ENCODE measurements at places on chromosomes 6 and 20.

DNA sequence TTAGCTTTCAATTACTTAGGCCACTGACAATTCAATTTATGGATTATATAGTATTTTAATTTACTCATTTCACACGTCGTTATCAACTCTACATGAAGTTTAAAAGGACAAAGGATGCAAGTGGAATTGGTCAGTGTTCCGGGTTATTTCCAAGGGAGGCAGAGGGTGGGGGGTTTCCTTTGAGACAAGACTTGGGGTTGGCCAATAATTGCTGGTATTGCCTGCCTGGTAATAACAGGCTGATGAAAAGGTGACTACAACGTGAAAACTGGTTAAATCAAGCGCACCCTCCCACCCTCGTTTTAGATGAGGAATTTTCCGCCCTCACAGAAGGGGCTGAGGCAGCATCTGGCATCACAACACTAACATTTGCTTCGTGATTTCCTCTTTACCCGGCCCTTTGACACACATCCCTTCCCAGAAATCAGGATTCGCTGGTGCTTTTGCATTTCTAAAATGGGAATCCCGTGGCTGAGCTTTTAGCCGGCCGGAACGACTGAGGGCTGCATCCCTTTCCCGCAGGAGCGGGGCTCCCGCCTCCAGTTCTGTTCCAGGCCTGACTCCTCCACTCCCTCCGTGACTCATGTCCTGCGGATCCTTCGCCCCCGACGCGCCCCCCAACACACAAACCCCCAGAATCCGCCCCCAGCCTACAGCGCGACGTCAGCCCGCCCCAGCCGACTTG, 999 bp upstream of the PIM1 start:
- DNase-seq: no peak

GRCh38 chr6:43216200-43216599, 13.1 kb downstream of the DNPH1 start:
- DNase-seq: peak; percentile 68

- no peak for DNase-seq
These were observed 115.3 kb upstream of the TRAF3IP2 start for GRCh38 chr6:111720931-111721496.

GRCh38 chr6:209432-210103, 82.7 kb upstream of the DUSP22 start:
- no peak for DNase-seq

DNA sequence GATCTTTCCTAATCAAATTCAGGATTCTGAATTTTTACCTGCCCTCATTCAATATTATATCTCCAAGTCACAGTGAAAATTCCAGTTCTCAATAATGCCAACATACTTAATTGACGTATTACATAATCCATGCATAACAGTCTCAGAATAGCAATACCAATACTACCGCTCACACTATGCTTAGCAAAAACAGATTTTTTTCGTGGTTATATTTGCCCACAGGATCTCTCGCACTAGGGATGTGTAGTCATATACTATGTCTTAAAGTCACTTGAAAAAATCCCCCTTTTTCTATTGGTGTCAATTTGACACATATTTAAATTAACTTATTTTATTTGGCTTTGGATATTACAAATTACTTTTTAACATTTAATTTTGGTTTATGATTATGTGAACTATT, 323.1 kb upstream of the SLC35B3 start:
- DNase-seq: no peak

DNA sequence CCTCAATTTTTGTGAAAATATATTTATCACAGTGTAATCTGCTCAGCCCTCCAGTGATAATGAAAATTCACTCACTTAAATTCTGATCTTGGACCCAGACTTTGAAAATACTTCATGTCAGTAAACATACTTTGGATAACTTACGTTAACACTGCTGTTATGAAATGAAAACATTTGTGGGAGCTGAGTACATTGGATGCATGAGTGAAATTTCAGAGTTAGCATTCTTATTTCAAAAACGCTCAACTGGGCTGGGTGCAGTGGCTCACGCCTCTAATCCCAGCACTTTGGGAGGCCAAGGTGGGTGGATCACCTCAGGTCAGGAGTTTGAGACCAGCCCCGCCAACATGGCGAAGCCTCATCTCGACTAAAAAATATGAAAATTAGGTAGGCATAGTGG, 196.4 kb downstream of the UTRN start:
- no peak for DNase-seq

DNA sequence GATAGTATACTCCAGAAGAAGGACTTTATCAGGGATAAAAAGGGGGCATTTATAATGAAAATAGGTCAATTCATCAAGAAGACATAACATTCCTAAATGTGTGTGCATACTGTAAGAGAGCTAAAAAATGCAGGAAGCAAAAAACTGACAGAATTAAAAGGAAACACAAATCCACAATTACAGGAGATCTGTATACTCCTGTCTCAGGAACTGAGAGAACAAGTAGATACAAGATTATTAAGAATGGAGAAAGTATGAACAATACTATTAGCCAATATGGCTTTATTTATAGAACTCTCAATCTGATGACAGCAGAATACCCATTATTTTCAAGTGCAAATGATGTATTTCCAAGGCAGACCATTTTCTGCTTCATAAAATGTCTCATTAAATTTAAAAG, 167.7 kb upstream of the BMP5 start:
- DNase-seq: no peak

DNA sequence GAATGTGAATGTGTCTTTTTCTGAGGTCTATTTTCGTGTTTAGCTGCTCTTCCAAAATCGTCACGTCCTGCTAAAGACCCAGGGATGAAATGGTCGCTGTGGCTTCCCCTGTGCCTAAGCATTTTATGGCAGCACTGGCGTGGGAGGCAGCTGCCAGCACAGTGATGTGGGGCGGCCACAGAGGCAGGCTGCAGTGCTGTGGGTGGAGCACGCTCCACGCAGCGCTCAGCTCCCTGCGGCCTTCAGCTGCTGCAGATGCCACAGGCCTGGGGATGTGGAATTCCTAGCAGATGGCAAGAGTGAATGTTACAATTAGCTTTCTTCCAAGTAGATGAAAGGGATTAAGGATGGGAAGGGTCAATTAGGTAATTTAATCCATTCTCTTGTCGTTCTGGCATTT, 242.6 kb downstream of the SMOC2 start:
- no peak for DNase-seq

GRCh38 chr6:73798592-73798991, 102.6 kb downstream of the CD109 start:
- no peak for DNase-seq

DNA sequence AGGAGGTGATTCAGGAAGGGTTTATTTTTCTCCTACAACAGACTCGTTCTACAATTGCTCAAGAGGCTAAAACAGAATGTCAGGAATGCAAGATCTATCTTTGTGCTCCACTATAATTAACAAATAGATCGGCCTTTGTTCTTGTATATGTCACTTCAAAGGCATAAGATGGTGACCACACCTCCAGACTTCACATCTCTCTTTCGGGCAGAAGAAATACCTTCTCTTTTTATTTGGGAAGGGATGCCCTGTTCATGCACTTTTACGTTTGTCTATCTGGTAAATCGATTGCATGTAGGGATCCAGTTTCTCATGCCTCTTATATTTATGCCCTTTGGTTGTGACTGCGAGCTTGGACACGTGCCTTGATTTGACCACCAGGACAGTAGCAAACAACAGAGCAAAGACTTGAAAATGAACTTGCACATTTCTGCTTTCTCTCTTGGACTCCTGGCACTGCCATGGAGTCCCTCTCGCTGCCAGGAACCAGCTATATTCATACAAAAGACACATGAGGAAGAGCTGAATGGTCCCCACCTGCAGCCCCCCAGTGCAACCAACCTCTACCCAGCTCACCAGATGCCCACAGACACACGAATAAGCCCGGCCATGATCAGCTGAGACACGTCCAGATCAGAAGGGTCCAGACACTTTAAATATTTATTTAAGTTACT, 219.8 kb upstream of the STXBP5 start:
- DNase-seq: no peak

DNA sequence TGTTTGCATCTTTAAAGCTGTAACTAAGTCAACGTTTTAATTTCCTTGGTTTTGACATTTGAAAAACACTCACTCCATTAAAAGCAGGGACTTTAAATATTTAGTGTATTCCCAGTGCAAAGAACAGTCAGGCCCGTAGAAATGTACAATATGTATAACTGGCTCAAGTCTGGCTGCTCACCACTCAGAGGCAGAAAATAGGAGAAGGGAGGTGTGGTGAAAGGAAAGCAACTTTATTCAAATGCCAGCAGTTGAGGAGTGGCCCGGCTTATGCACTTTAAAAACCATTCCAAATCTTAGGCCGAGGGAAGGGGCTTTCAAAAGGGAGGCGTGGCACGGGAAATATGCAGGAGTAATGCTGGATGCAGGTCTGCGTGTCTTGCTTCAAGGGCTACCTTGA, 120.6 kb downstream of the TMEM200A start:
- DNase-seq: no peak

- DNase-seq: no peak
These were observed 256.3 kb upstream of the SASH1 start for GRCh38 chr6:148086386-148086785.

- no peak for DNase-seq
These were observed 107.9 kb downstream of the SYCP2 start for GRCh38 chr20:59825563-59825920.

- no peak for DNase-seq
These were observed 51.4 kb downstream of the HECA start for GRCh38 chr6:139186242-139186641.

- DNase-seq: no peak
These were observed 12.8 kb downstream of the PLG start for GRCh38 chr6:160714731-160715316.

DNA sequence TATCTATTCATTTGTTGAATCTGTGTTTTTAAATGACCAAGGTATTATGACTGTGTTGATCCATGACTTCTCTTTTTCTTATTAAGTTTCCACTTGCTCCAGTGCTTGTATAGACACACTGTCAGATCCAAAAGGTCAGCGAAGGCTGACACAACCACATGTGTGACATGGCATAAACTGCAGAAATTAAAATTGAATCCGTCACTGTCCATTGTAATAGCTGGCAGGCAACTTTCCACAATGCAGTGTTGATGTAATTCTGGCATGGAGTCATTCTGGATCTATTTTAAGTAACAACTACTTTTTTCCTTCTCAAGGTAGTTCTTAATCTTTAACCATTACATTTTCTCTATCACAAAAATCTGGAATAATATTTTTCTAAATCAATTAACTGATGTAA, 145.3 kb downstream of the AIG1 start:
- DNase-seq: no peak

DNA sequence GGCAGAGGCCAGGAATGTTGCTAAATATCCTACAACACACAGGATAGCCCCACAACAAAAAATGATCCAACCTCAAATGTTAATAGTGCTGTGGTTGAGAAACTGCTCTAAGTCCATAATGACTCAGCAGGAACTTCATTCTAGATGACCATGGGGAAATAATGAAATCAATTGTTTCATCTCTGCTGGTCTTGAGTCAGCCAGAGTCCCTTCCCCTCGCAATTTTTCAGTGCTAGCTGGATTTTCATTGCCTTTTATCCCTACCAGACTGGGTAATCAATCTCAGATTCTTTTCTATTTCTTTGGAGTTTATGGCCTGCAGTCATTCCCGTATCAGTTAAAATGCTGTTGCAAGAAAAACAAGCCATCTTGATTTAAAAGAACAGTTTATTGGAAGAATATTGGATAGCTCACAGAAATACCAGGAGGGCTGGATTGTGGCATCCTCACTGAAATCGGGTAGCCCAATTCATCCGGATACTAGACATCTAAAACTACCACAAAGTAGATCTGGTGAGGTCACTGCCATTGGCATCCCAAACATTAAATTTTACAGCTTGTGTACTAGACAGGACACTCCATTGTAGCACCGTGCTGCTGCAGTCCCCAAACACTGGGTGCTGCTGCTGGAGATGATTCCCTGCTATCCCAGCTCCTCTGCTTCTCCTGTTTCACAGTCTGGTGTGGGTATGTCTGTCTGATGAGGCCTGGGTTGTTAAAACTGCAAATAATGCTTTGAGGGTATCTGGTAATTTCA, 30.3 kb upstream of the POPDC3 start:
- no peak for DNase-seq

- DNase-seq: no peak
These were observed 272.2 kb upstream of the THEMIS start for GRCh38 chr6:128172752-128173682.
